CD4-positive, alpha-beta T cell treated with Interleukin-6 for 4 hours (primary cell): ENCODE measurements at places on chromosomes 6 and 20.

DNA sequence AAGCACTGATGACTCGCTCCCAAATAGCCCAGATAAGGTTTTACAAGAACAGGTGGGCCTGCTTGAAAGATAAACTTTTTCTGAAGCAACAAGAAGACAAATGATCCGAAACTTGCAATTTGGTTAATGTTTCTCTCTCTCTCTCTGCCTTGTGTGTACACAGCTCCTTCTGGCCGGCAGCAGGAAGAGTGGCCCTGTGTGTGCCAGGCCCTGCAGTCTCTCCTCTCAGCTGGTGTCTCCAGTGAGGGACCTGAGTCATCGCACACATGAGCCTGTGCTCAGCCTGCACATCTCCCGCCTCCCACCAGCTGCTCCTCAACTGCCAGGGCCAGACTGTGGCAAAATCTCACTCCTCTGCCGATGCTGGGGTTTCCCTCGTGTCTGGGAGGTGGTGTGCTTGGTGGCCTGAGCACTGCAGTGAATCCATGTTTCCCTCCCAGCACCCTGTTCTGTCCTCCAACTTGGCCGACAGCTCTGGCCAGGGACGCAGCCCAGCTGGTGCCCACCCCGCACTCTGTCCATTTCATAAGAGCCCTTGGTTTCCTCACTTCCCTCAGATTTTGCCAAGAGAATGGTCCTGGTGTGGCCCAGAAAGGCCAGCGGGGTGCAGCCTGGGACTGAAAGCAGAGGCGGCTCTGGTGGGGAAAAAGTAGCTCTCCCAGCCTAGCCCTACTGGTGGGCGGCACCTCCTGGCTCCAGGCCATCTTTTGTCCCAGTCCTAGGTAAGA, 49.4 kb downstream of the ERMARD start:
- DNase-seq = no peak

- DNase-seq = no peak
These were observed 41.2 kb downstream of the SLX4IP start for GRCh38 chr20:10476319-10476724.

DNA sequence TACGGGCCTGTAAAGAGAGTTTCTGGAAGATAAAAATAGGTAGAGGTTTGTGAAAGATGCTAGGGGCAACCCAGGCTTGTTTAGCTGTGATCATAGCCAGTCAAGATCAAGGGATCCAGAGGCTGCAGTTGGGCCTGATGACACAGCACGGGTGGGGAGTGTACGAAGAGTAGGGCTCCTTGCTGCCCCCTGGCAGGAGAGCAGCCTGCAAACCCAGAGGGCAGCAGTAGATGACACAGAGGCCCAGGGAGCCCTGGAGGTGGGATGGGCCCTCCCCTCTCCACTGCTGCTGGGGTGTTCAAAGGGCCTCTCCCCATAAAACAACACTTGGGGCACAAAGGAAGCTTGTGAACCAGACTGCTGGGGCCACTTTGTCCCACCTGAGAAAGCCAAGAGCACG, 47.2 kb downstream of the VEGFA start:
- peak; percentile 23 for DNase-seq

DNA sequence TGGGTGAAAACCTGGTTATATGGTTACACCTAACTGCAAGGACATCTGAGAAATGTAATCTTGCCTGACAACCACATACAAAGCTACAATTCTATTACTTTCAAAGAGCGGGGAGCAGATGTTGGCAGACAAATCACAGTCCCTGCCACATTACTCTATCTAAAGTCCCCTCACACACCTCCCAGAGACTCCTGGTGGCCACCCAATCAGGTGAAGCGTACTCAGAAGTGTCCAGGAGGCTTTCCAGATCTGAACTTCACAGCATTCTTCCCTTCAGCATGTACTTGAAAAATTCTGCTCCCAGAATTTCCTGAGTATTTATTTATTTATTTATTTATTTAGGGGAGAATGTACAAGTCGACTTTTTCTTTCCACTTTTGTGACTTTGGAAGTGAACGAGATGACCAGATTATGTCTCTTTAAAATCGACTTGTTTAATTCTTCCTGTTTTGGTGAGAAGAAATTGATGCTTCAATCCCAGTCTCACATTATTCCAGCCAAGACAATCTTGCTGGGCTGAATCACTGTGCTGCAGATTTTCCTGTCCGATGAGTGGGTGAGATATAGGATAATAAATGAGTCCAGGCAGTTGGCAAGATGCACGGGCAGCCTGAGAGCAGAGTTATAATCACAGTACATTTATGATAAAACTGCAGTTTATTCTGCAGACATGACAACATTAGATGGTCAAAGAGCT, 46.9 kb upstream of the POPDC3 start:
- no peak for DNase-seq

GRCh38 chr20:47993817-47994216, 208.5 kb upstream of the SULF2 start:
- DNase-seq = no peak

- DNase-seq = no peak
These were observed 13.5 kb upstream of the SEMG1 start for GRCh38 chr20:45193331-45193730.

DNA sequence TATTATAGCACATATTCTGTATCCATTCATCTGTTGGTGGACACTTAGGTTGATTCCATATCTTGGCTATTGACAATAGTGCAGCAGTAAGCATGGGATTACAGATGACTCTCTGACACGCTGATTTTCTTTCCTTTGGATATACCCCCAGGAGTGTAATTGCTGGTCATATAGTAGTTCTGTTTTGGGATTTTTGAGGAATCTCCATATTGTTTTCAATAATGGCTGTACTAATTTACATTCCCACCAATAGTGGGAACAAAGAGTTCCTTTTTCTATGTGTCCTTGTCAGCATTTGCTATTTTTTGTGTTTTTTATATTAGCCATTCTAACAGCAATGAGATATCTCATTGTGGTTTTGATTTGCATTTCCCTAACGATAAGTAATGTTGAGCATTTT, 309.0 kb upstream of the JARID2 start:
- no peak for DNase-seq

DNA sequence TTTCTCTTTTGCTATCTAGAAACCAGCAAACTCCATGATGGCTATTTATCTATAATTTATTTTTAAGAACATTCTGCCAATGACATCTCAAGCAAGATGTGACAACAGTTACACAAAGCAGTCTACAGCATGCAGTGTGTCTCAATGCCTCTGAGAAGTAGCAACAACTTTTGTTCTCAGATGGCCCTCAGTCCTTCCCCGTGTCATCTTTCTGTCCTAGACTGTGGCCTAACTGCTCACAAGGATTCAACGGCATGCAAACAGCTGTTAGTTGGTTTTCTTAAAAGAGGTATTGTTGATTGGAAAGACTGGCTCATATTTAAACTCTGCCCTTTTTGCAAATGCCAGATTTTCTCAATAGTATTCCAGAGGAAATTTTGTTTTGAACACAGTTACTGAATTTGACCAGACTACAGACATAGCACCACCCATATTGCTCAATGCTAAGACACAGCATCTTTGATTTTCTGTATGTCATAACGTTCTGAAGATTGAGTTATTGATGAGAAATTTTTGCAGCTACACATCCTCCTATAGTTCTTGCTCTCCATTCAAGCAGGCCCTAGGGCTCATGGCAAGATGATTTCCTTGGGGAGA, 26.1 kb upstream of the F13A1 start:
- no peak for DNase-seq

- no peak for DNase-seq
These were observed 742 bp downstream of the TBCC start for GRCh38 chr6:42745083-42745639.

- DNase-seq = no peak
These were observed 13.5 kb upstream of the FRMD1 start for GRCh38 chr6:168092541-168092940.

DNA sequence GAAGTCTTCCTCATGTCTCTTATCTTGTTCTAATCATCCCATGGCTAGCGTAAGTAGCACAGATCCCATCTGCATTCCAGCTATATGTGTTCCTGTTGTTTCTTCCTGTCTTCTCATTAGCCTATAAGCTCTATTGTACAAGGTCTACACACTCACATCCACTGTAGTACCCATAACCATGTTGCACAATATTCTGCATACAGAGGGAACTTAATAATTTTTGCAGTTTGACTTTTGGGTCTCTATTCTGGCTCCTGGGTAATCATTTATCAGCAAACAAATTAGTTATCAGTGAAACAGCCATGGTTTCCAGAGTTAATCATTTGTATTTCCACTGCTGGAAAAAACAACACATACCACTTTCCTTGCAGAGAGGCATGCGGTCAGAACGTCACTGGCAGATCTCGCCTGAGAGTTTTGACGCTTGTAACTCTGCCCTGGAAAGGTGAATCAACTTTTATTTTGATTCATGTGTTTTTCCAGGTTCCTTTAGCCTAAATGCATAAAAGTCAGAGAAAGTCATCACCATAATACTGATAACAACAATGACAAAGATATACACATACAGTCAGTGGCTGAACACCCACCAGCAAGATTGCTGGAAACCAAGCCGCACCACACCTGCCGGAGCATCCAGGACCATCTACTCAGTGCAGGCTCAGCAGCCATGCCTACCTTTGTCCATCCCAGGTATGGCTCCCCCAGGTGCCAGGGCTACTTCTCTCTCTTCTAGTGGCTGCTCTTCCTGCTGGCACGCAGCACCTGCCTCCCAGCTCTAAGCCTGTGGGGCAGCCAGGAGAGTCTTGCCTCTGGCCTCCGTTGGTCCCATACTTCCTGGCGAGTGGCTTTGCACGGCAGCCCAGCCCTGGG, 158.2 kb downstream of the QRSL1 start:
- no peak for DNase-seq

DNA sequence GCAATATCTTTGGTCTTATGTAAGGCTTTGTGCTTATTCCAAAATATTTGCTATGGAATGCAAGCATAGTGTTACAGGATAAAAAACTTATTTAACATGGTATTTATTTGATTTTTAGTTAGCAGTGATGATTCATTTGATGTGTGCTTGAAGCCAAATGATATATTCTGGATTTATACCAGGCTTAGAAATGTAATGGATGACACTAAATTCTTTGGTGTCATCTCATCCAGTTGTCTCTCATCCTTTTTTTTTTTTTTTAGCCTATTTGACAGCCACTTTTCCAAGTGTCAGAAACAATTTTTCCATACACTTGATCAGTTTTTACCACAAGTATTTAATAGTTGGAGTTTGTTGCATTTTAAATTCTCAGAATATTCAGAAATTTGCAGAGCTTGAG, 515.3 kb downstream of the CDKAL1 start:
- no peak for DNase-seq

- no peak for DNase-seq
These were observed 6.9 kb upstream of the NSFL1C start for GRCh38 chr20:1473246-1474220.
